Fibroblast of gingiva (primary cell): ENCODE measurements at places on chromosomes 1 and 21.

GRCh38 chr1:151892190-151892589 lies 17.1 kb downstream of the THEM4 start:
- peak; percentile 64 for DNase-seq

- DNase-seq = peak; percentile 63
Measured at GRCh38 chr1:21909787-21910503, 27.2 kb downstream of the HSPG2 start.

DNA sequence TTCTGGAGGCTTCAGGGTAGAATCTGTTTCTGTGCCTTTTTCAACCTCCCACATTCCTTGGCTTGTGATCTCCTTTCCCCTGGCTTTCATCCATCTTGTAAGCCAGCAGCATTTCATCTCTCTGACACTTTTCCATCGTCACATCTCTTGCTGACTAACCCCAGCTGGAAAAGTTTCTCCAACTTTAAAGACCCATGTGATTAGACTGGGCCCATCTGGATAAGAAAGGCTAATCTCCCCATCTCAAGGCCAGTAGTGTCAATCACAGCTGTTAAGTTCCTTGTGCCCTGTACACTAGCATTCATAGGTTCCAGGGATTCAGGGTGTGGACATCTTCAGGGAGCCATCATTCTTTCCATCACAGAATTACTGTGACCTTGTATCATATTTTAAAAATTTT lies 452.1 kb downstream of the TTLL7 start:
- peak; percentile 64 for DNase-seq

- DNase-seq = no peak
Measured at GRCh38 chr1:53401813-53402745, 57.1 kb upstream of the DMRTB1 start.

- DNase-seq = no peak
Measured at GRCh38 chr1:180264595-180264994, 34.5 kb downstream of the LHX4 start.

GRCh38 chr1:225578251-225578977 lies 74.5 kb downstream of the ENAH start:
- no peak for DNase-seq

DNA sequence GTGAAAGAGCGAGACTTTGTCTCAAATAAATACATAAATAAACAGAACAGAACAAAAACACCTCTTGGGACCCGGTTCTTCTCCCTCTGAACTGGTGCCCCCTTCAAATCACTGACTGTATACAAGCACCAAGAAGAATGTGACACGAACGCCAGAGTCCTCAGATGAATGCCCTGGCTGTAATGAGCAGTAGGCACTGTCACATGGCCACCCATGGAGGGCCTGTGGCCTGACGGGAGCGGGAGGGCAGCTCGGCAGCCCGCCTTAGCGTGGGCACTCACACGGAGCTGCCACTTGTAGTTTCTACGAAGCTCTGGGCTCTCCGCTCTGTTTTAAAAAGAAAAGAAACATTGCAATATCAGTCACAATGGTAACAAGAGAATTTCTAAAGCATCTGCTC lies 146.0 kb downstream of the PEX14 start:
- DNase-seq = no peak

DNA sequence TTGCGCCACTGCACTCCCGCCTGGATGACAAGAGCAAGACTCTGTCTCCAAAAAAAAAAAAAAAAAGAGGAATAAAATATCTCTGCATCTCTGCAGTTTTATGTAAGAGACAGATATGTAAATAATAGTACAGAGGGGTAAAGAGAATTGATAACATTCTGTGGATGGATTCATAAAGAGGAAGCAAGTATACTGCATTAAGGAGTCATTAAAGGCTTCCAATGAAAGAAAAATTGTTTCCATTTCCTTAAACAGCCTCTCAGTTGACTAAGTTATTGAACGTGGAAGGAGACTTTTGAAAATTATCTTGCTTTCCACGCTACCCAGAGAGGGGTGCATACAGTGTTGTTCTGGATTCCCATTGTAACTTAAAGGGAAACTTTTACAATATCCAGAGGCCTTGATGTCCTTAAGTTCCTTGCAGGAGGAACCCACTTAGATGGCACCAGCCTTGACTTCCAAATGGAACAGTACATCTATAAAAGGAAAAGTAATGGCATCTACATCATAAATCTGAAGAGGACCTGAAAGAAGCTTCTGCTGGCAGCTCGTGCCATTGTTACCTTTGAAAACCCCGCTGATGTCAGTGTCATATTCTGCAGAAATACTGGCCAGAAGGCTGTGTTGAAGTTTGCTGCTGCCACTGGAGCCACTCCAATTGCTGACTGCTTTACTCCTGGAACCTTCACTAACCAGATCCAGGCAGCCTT lies 13.8 kb downstream of the CEP350 start:
- no peak for DNase-seq

- no peak for DNase-seq
Measured at GRCh38 chr1:22217811-22218460, 75.0 kb upstream of the WNT4 start.

DNA sequence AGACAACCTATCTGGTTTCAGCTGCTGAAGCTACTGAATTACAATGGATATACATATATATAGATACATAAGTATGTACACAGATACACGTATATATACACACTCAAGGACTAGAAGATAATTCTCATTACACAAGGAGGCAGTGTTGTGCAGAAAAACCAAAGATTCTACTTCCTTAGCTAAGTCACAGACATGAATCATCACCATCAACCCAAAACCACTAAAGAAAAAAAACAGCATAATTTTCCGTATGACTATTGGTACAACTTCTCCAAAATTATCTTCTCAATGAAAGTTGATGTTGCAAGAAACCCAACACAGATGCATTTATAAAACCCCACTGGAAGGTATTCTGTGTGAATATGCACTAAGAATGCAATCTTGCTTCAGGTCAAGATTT lies 36.8 kb upstream of the RPF1 start:
- DNase-seq = peak; percentile 85

DNA sequence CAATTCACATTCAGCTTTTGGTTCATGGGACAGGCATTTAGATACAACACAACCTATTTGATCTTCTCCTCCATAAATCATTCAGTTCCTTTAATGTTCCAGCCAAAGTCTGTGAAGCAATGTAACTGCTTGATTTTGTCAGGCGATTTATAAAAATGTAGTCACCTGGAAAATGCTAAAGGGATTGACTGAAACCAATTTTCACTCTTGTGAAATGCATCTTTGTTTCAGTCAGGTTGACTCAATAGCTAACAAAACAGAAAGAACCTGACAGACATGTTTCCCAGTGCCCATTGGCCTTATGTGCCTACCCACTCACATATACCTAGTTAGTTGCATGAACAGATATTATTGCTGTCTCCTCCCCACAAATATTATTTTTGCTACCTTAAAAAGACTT lies 335.7 kb downstream of the CHRM3 start:
- no peak for DNase-seq

DNA sequence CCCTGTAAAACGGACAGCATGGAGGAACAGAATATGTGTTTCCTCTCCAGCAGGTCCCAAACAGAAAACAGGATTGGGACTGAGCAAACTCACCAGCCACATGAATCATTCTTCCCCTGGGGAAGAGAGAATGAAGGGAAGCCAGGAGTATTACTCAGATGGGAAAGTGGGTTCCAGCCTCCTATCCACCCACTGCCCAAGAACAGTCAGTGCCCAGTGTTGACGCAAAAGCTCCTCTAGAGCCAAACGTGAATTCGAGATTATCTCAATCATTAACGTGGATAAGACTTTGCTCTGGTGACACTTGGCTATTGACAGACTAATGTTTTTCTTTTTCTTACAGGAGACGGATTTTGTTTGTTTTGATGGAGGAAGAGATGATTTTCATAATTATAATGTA lies 9.3 kb downstream of the MIA3 start:
- DNase-seq = peak; percentile 67

GRCh38 chr1:22827666-22828483 lies 117.2 kb downstream of the EPHB2 start:
- no peak for DNase-seq

DNA sequence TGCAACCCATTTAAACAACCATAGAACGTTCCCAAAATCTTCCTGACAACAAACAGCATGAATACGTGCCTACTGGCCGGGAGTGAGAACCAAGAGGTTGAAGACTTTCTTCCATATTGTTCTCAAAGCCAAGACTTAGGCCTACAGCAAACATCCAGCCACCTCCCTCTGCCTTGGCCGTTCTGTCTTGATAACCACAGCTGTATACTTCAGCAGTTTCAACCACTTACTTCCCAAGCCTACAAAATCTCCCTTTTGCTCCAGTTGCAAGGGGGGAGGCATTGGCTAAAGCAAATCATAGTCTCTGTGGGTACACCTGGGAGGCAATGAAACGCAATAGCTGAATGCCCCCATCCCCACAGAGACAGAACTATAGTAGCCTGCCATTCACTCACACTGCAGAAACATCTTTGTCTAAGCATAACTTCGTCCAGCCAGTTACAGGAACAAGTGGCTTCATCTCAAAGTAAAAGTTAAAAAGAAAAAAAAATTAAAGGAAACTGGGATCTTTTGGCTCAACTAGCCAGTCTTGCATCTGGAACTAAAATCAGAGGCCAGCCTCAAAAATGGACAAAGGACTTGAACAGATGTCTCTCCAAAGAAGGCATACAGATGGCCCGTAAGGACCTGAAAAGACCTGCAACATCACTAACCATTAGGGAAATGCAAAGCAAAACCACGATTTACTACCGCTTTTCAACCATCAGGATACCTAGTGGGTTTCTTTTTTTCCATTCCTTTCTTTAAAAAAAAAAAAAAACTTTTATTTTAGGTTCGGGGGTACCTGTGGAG lies 186.0 kb downstream of the PSMG1 start:
- DNase-seq = no peak

- no peak for DNase-seq
Measured at GRCh38 chr1:25954282-25954938, 43.5 kb downstream of the PAFAH2 start.

- no peak for DNase-seq
Measured at GRCh38 chr1:194419721-194420120, 1233.3 kb upstream of the B3GALT2 start.

DNA sequence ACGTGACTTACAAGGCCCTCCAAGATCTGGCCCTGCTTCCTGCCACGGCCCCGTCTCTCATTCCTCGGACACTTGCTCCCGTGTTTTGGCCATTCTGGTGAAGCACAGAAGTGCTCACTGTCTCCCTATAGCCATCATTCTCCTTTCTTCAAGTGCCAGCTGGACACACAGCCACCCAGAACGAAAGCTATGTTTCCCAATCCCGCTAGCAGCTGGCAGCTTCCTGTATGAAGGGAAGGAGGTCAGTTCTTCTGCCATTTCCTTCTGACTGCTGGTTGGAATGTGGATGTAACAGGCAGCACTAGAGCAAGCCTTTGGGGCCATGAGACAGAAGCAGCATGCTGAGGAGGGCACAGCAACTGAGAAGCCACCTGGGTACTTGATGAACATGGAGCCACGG lies 82.8 kb downstream of the TGFBR3 start:
- peak; percentile 84 for DNase-seq

GRCh38 chr1:224639426-224639975 lies 23.4 kb downstream of the CNIH3 start:
- DNase-seq = no peak

GRCh38 chr1:43952731-43953346 lies 6.1 kb downstream of the IPO13 start:
- no peak for DNase-seq

DNA sequence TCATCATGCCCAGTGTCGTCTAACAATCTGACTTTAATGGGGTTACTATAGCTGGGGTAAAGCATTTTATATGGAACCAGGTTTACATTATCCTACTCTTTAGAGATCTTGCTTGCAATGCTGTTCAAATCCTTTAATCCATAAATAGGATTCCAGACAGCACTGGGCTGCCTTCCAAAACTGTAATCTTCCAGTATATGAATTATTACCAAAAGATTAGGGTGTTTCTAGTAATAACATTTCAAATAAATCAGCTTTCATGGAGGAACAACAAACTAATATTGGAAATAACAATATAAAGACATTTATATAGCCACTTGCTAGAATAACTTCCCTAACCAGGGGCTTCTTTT lies 88.6 kb upstream of the PLXNA2 start:
- no peak for DNase-seq

- no peak for DNase-seq
Measured at GRCh38 chr1:69244211-69244610, 323.5 kb upstream of the LRRC7 start.

- no peak for DNase-seq
Measured at GRCh38 chr1:224783006-224783651, 146.3 kb upstream of the DNAH14 start.

DNA sequence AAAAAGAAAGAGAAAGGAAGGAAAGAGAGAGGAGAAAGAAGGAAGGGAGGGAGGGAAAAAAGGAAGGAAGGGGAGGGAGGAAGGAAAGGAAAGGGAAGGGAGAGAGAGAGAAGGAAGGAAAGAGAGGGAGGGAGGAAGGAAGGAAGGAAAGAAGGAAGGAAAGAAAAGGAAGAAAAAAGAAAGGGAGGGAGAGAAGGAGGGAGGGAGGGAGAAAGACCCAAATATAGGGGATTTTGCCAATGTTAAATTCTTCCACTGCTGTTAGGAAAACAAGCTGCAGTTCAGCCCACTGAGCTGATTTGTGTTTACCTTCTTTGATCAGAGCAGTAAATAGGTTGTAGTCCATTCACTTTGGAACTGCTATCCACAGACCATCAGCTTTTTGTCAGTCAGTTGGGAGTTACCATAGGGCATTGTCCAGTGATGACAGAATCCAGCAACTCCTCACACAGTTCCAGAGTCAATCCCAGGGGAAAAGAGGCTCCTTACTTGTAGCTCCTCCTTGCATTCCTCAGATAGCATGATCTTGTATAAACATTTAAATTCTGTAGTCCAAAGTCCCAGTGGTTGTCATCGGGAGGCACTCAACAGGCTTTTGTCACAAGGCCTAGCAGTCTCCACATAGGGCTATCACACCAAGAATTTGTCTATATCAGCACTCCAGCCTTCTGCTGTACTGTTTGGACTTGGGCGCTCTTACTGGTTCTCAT lies 13.5 kb upstream of the PPP1R8 start:
- DNase-seq = peak; percentile 83

GRCh38 chr1:159790237-159790917 lies 9.6 kb downstream of the DUSP23 start:
- no peak for DNase-seq

GRCh38 chr1:245575710-245576109 lies 420.9 kb downstream of the KIF26B start:
- DNase-seq = no peak

- DNase-seq = peak; percentile 92
Measured at GRCh38 chr1:22018583-22019559, 17.4 kb downstream of the CELA3A start.

GRCh38 chr1:187032316-187032981 lies 203.7 kb downstream of the PLA2G4A start:
- no peak for DNase-seq

- DNase-seq = no peak
Measured at GRCh38 chr1:93908394-93909145, 660 bp downstream of the GCLM start.
